Iris pigment epithelial cell (primary cell): ENCODE measurements at places on chromosomes 5 and 9.

DNA sequence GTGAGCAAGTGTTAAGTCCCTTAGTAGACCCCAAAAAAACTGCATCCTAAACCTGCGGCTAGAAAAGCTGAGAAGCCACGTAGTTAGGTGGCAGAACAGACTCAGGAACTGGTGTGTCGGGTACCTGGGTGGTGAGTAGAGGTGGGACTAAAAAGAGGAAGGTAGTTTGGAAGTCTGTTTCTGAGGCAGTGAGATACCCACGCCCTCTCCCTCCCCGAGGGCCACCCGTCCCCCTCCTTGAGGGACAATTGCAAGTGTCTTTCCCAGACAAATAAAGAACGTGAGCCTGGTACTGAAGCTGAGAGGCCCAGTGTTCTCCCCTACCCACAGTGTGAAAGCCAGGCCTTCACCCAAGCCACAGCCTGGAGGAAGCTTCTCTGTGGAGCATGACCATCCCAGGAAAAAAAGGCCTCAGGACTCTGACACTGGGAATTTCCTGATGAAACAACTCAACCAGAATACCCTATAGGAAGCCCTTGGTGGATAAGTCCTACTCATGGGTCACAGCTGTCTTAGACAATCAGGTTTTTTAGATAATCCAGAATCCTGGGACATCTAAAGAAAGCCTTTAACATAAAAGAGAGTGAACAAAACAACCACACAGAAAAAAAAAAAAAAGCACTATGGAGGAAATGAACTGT, 7.0 kb upstream of the CD74 start:
- DNase-seq, result no peak

GRCh38 chr9:80649496-80649895, 1039.9 kb downstream of the TLE1 start:
- no peak for DNase-seq

GRCh38 chr9:27664121-27664779, 91.0 kb upstream of the C9orf72 start:
- no peak for DNase-seq

DNA sequence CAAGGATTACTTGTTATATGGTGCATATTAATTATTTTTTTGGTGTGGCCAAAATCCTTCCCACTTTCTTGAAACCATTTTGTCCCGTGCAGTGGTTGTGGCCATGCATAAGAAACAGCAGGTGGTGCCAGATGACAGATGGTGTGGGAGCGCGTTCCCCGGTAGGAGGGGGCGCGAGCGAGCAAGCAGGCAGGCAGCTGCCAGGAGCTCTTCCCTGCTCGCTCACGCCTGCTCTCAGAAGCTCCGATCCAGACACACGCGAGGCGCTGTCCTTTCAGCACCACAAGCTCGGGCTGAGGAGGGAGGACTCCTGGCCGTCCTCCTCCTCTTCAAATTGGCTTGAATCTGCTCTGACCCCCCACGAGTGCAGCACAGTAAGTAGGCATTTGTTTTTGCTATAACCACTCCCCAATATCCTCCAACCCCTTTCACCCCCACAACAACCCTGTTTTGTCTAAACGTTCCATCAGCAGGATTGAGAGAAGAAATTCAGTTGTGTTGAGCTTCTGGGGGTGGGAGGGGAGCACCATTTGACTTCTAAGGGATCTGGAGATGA, at the start of gene NSG2:
Gene NSG2, plus strand, starts transcription at position 237 of the 556 bp plus-strand sequence. CDS start 1,050 bp downstream, outside the sequence.
- DNase-seq, result peak; percentile 87

GRCh38 chr5:77513321-77513720, 21.2 kb upstream of the WDR41 start:
- no peak for DNase-seq

- DNase-seq, result no peak
Observed at GRCh38 chr9:133057006-133057405, 4.8 kb upstream of the CEL start.

- peak; percentile 25 for DNase-seq
Observed at GRCh38 chr5:138574744-138575193, 432 bp downstream of the HSPA9 start.

- no peak for DNase-seq
Observed at GRCh38 chr9:137688261-137688660, 69.5 kb downstream of the EHMT1 start.

DNA sequence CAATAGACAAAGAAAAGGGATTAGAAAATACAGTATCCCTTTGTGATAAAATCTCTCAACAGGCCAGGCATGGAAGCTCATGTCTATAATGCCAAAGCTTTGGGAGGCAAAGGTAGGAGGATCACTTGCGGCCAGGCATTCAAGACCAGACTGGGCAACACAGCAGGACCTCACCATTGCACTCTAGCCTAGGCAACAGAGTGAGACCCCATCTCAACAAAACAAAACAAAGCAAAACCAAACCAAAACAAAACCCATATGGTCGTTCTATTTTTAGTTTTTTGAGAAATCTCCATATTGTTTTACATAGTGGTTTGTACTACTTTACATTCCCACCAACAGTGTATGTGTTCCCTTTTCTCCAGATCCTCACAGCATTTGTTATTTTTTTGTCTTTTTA, 193.0 kb downstream of the KIAA0825 start:
- no peak for DNase-seq

- peak; percentile 83 for DNase-seq
Observed at GRCh38 chr9:132997591-132997990, 19.1 kb downstream of the GFI1B start.

GRCh38 chr5:152270096-152270495, 135.0 kb downstream of the NMUR2 start:
- DNase-seq, result no peak

GRCh38 chr5:171420431-171421241, 1.2 kb downstream of the FGF18 start:
- peak; percentile 85 for DNase-seq

DNA sequence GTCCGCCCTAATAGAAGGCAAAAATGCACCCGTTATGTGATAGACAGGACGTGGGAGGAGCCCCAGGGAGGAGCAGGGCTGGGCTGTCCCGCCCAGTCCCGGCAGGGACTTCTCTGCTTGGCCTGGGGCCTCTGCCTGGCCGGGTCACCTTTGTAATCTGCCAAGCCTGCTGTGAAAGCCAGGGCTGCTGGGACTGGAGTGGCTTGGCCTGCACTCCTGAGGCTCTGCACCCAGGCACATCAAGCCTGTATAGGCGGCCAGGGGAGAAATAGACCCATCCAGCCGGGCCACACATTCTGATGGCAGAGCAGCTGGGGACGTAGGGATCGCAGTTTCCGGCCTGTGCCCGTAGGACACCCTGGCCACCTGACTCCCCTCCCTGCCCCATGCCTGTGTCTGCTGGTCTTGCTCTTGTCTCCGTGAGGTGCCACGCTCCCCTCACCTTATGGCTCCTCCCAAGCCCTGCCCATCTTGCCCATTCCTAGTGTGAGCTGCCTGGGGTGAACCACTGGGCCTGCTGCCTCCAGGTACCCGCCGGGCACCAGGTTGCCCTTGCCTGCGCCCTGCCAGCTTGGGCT, 28.1 kb downstream of the DYNC2I2 start:
- DNase-seq, result no peak

DNA sequence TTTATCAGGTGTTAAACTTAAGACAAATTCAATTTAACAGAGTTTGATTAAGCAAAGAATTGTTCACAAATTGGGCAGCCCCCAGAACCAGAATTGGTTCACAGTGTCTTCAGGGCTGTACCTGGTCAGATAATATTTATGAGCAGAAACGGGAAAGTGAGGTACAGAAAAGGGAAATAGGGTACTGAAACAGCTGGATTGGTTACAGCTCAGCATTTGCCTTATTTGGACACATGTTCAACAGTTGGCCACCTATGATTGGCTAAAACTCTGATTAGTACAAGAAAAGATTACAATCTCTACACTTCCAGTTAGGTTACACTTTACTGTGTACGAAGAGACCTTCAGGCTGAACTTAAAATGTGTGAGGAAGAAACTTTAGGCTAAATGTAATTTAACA, 18.7 kb downstream of the LRRC70 start:
- no peak for DNase-seq

DNA sequence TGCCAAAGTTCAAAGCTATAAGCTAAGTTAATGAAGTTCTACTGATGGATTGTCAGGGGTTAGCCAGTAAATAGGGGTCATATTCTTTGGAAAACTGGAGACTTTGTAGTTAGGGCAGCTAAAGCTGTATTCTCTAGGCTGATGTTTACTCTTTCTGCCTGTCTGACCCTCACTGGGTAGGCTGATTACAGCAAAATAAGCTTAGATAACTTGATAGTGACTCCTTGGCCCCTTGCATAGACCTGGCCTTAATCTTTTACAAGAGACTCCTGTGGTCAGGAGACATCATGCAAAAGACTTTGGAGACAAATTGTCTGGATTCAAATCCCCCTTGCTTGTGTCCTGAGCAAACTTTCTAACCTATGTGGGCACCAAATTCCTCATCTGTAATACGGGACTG, 314.4 kb upstream of the MSX2 start:
- DNase-seq, result no peak

DNA sequence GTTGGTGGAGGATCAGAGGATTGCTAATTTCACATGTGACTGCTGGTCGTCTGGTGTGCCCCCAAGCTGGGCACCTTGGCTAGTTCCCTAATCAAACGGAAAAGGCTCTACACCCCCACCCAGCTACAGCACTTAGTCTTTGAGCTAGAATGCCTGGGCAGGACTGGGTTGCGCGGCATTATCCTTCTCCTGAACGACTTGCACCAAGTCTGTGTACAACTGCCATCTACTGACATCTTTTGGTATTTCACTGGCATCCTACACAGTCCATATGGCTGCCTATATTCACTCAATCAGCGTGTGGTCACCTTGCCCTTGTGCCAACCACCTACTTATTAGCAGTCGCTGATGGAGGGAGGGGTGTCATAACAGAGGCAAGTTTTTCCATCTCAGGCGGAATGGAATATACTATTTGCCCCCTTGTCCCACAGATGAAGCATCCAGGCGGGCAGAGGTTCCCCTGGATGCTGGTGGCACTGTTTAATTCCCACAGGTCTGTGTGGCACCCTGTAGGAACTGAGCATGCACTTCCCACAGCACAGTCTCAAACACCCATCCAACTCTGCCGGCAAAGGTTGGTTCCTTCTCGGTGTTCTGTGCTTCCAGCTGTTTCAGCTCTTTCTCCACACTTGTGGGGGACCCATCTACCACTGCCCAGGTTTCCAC, 150.1 kb downstream of the OSTF1 start:
- DNase-seq, result peak; percentile 56

DNA sequence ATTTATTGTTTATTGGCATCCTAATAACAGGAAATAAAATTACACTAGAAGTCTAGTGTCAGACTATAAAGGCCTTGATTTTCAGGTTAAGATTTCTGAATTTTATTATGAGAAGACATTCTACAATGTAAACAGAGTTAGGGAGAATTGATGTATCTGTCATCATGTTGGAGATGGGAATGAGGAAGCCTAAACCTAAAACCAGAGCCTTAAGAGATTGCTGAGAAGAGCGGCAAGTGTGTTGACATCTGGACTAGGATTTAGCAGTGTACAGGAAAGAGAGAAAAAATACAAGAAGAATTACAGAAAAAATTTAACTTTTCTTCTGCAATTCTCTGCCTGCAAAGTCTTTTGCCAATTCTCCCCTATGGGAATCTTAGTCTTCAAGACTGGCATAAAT, 525.5 kb downstream of the NR2F1-AS1 start:
- peak; percentile 58 for DNase-seq

- peak; percentile 100 for DNase-seq
Observed at GRCh38 chr5:61301341-61302199, 30.5 kb upstream of the ZSWIM6 start.

GRCh38 chr5:72234265-72234700, 85.8 kb downstream of the MRPS27 start:
- DNase-seq, result peak; percentile 88

GRCh38 chr9:38278457-38278856, 114.0 kb upstream of the ALDH1B1 start:
- DNase-seq, result no peak

- DNase-seq, result no peak
Observed at GRCh38 chr5:65967288-65968066, 41.1 kb downstream of the ERBIN start.

DNA sequence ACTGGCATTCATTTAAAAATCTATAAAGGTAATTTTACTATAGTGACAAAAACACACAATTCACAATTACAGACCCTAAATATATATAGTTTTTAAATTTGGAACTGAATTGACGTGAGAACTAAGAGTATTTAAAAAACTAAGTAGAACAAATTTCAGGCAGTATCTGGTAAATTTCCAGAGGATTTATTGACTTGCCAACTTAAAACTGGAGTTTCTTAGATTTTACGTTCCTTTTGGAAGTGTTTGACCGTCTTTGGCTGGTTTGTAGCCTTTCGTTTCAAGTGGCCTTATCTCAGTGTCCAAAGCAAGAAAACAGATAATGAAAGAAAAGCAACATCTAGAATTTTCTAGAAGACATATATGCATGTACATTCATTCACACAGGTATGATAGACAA, 234.4 kb upstream of the VLDLR start:
- no peak for DNase-seq
